Muscle of leg (tissue), 16 donors: ENCODE measurements at places on chromosomes 1 and 21.
A peak's percentile ranks its signal among the peaks of the same experiment; 100 is the strongest.

DNA sequence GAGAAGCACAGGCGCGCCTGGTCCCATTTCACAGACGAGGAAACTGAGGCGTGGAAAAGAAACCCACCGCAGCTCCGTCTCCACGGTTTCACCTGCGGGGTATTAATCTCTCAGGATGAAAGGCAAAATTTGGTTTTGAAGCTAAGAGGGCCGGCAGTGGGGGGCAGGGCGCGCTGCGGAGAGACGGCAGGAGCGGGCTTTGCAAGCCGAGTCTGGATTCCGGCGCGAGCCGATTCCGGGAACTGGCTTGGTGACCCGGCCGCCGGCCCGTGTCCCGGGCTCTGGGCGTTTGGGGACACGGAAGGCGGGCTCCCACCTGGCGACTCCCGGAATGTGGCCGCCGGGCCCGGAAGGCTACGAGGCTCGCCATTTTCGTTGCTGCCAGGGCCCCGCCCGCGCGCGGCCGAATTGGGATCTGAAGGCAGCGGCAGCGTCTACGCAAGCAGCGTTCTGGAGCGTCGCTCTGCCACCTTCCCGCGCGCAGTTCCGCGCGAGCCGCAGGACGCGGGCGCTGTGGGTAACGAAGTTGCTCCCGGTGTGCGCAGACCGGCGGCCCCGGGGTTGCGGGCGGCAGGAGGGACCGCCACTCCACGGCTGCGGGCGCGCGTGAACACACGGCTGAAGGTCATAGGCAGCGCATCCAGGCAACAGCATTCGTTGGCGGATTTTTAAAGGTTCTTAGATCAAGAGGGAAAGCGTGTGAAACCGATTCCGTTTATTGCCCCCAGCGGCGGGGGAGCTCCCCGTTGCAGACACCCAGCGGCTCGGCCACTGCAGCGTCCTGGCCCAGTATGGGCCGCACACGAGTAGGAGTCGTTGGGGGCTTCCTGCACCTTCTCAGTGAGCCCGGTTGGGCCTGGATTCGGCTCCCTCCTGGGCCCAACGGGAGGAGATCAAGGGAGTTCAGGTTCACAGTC is 5.4 kb upstream of the PRDM16 start:
- DNase-seq = no peak
- peaks cover 85% of the 10 kb centered on the region for H3K27me3 ChIP-seq
- H3K4me3 ChIP-seq = no peak overlapping the region

- no peak overlapping the region for H3K4me3 ChIP-seq
- no peaks in the 10 kb centered on the region for H3K36me3 ChIP-seq
- H3K4me1 ChIP-seq = no peaks in the 10 kb centered on the region
- no peak overlapping the region for H3K27ac ChIP-seq
- H3K27me3 ChIP-seq = no peaks in the 10 kb centered on the region
Measured at GRCh38 chr1:83790446-83790845, 208.5 kb downstream of the TTLL7 start.

GRCh38 chr1:226994586-226995364 is 54.7 kb downstream of the COQ8A start:
- no peak for DNase-seq
- no peaks in the 10 kb centered on the region for H3K27me3 ChIP-seq
- peaks cover 16% of the 10 kb centered on the region for H3K36me3 ChIP-seq
- no peak overlapping the region for H3K27ac ChIP-seq
- H3K4me1 ChIP-seq = peaks cover 7% of the 10 kb centered on the region

DNA sequence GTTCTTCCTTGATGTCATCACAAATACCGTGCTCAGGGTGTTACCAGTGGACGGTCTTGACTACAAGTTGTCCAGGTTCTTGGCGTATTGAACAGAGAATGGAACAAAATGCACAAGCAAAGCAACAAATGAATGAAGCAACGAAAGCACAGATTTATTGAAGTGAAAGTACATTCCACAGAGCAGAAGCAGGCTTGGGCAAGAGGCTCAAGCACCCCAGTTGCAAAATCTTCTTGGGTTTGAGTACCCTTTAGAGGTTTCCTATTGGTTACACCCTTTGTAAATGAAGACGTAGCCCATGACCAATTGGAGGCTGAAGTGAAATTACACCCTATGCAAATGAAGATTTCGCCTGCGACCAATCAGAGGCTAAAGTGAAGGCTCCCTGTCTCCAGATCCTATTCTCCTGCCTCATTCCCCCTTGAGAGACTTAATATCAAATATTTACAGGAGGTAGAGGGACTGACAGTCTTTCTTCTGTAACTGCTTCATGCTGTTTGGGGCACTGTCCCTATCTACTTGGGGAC is 38.3 kb downstream of the YY1AP1 start:
- no peak overlapping the region for H3K4me3 ChIP-seq
- H3K27me3 ChIP-seq = peaks cover 2% of the 10 kb centered on the region
- DNase-seq = no peak
- no peak overlapping the region for H3K27ac ChIP-seq
- H3K36me3 ChIP-seq = no peaks in the 10 kb centered on the region

- H3K27ac ChIP-seq = no peak overlapping the region
- peaks cover 42% of the 10 kb centered on the region for H3K4me1 ChIP-seq
- peaks cover 54% of the 10 kb centered on the region for H3K27me3 ChIP-seq
- DNase-seq = peak; percentile 43
Measured at GRCh38 chr1:4658643-4659628, 4.5 kb downstream of the AJAP1 start.
